ENCODE measurements at places on chromosomes 1 and 21.

DNA sequence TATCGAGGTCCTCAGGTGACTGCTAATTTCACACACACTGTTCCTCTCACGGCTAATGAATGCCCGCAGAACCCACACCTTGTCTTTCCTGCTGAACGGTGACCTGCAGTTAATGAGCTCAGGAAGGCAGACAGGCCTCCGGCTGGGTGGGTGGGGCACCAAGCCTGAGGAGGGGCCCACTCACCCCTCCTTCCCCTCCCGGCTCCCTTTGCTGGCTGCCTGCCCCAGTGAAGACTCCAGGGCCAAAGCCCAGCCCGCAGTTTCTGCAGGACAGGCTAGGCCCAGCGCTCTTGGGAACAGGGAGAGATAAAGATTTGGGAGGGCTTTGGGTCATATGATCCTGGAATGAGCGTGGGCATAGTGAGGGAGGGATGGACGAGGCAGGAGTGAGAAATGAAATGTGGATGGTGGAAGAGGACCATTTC lies 26.4 kb downstream of the FOXO6 start:
- DNase-seq: peak; percentile 73

DNA sequence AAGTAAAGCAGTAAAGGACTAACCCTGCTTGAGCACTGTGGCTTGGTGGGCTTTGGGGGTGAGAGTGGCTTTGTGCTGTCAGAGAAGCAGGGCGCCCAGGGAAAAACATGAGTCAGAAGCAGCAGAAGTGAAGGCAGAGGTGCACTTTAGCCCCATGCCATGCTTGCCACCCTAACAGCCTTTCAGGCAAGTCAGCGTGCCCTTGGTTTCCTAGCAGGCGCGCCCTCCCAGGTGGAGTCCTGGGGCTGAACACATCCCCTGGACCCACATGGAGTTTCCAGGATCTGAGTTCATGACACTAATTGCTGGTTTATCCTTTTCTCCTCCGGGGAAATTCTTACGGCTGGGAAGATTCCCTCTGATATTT lies 106.6 kb downstream of the TLR5 start:
- DNase-seq: no peak

GRCh38 chr1:212593821-212594251 lies 14.7 kb upstream of the ATF3 start:
- no peak for DNase-seq

DNA sequence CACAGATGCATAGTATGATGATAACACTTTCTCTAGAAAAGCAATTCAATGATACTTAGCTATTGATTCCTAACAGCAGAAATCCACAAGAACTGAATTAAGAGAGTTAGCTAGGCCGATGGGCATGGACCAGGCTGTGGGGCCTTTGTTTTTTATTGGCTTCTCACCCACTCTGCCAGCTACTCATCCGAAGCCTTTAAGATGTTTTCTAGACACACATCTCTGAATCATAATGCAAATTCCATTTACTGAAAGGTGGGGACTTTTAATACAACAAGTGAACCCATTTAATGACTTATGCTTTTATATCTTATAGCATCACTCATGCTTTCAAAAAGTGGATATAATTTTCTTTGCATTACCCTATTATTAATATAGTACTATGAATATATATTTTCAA lies 170.2 kb downstream of the RUNX1 start:
- DNase-seq: no peak

GRCh38 chr1:101069158-101069557 lies 43.6 kb upstream of the DPH5 start:
- DNase-seq: no peak

DNA sequence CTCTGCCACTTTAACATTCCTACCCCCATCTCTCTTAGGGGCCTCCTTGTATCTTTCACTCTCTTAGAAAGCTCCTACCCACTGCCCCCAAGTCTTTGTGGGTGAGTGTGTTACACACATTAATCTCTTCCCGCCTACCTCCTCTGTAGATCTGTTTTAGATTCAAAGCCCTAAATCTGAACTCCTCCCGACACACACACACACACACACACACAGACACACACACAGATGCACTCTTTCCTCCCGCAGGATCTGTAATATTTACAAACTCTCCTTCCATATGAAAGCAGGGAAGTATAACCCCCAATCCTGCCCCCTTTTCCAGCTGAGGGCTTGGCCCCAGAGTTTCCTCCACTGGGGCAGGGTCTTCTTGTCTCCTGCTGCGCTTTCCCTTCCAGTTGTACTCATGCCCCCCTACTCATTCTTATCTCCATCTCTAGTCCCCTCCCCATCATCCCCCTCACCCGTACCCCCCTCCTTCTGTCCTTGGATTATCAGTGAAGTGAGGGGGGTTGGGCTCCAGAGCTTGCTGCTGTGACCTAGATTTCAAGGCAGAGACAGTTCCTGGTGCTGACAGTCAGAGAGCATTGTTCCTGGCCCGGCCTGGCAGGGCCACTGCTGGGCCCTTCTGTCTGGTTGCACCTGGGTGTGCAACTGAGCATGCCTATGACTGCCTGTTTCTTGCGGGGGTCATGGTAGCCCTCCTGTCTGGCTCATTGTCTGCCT lies 4.3 kb downstream of the PEA15 start:
- DNase-seq: no peak

DNA sequence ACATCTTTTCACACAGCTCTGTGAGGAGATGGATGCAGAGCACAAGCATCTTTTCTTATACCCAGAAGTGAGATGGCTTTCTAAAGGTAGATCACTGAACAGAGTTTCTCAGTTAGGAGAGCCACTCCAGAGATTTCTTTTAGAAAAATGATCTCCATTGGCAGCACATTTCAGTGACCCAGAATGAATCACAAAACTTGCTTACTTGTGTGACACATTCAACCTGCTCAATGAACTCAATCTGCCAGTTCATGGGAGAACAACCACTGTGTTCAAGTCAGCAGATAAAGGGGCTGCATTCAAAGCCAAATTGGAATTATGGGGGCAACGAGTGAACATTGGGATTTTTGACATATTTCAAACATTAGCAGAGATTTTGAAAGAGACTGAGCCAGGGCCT lies 78.3 kb downstream of the UCHL5 start:
- no peak for DNase-seq

- no peak for DNase-seq
These were observed 1.6 kb upstream of the COLGALT2 start for GRCh38 chr1:184039126-184039525.

DNA sequence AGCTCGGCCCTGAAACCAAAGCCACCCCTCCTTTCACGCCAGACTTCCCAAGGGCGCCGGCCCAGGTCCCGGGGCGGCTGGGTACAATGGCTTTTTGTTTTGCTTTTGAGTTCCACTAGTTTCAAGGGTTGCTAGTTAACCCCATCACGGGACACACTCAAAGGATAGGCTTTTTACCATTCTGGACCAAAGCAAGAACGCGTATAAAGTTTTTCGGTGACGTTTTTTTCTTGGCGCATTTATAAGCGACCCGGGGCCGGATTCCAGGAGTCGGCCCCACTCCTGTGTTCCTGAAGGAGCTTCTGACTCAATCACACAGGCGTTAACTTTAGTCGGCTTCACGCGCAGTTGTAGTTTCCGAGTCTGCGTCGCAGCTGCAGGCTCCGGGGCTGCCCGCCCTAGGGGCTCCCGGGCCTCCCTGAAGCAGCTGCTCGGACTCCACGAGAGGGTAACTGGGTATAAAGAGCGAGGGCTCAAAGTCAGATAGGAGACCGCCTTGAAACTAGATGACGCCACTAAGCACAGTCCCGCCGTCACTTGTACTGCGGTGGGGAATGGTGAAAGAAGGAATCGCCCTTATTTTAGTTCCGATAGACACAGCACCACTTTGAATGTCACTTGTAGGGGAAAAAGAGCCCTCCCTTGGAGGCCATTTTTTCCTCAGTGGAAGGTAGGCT lies 707 bp upstream of the KLHL21 start:
- no peak for DNase-seq

DNA sequence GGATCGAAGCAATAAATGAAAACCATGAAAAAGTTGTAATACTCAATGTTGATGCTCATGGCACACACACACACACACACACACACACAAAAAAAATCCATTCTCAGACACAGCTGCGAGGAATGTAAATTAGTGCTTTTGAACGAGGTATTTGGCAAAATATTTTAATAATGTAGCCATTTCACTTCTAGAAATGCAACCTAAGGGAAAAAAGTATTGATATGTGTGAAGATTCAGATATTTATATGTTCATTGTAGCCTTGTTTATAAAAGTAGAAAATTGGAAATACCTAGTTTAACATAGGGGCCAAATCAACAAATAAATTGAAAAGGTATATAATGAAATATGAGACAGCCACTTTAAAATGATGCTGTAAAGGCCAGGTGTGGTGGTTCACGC lies 3.8 kb downstream of the PLEKHA6 start:
- no peak for DNase-seq

DNA sequence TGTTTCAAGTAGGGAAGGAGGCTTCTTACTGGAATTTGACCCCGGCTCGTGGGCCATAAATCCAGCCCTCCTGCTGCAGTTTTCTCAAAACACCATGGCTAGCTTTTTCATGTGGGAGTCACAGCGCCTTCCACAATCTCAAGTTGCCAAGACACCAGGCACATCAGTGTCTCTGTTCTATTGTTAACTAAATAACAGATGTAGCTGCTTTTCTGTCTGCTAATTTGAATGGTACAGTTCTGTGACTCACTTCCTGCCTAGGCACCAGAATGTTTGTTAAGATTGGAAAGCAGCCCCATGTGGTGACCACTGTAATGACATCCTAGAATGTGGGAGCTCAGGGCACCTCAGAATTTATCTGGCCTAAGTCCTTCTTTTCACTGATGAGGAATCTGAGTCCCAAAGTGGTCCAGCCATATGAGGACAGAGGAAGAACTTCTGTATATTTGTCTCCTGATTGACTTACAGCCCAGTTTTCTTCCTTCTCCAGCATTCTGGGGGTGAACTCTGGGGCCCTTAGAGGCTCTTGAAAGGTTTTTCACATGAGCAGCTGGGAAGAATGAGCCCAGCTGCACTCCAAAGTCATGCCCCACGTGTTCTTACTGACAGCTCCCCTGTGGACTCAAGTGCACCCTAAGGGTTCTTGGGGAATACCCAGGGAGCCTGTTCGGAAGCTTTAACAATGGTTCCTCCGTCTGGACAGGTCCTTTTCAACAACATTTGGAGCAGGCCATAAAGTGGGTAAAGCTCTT lies 27.5 kb downstream of the TRIM45 start:
- no peak for DNase-seq

DNA sequence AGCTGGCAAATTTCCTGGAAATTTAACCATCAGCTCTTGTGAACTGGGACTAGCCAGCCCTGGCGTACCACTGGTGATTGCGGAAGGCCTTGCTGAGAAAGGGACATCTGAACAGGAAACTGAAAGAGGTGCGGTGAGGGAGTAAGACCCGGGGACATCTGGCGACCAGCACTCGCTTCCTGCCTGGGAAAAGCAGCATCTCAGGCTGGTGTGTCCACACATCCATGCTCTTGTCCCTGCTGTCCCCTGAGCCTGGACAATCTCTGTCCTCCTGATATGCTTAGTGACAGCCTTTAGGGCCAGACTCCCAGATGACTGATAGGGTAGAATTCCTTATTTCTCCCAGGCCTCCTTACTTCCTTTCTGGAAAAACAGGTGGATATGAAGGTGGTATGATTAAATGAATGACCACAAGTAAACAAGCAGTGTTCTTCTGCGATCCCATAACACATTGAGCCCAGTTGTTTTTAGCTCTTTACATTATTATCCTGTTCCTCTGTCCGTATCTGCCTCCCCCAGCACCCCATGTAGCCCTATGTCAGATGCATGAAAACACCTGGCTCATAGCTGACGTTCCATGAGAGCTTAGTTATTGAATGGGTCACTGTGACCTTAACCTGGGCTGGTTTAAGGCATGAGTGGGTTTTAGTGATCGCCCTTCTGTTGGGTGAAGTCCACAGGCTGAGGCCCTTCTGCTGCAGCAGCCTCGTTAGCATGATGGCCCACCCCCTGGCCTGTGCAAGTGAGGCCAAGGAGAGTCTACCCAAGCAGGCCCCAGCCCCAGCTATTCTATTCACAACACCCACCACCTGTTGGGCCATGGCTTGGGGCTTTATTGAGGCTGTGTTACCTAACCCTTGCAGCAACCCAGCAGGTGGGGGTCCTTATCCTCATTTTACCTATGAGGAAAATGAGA lies 76.1 kb upstream of the GADD45A start:
- no peak for DNase-seq

DNA sequence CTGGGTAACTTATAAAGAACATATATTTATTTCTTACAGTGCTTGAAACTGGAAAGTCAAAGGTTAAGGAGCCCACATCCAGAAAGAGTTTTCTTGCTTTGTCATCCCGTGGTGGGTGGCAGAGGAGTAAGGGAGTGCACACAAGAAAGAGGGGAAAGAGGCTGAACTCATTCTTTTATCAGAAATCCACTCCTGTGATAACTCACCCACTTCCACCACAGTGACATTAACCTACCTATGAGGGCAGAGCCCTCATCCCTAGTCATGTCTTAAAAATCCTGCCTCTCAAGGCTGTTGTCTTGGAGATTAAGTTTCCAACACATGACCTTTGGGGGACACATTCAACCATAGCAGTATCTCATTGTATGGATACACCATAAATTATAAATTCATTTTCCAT lies 32.5 kb upstream of the RGS4 start:
- no peak for DNase-seq

DNA sequence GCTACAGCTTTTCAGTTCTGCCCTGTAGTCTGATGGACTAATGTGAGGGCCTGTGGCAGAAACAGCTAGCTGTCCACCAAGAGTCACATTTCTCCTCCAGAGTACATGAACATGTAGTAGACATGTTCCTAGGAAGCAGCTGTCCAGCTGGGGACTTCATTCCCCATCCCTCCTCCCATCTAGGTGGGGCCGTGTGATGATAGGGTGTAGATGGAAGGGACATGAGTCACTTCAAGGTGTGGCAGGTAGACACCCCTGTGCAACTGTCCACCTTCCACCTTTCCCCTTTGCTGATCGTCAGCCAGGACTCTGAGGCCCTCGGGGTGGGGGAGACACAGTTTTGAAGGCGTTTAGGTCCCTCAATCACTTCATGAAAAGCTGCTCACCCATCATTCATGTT lies 3.6 kb upstream of the RD3 start:
- DNase-seq: no peak

DNA sequence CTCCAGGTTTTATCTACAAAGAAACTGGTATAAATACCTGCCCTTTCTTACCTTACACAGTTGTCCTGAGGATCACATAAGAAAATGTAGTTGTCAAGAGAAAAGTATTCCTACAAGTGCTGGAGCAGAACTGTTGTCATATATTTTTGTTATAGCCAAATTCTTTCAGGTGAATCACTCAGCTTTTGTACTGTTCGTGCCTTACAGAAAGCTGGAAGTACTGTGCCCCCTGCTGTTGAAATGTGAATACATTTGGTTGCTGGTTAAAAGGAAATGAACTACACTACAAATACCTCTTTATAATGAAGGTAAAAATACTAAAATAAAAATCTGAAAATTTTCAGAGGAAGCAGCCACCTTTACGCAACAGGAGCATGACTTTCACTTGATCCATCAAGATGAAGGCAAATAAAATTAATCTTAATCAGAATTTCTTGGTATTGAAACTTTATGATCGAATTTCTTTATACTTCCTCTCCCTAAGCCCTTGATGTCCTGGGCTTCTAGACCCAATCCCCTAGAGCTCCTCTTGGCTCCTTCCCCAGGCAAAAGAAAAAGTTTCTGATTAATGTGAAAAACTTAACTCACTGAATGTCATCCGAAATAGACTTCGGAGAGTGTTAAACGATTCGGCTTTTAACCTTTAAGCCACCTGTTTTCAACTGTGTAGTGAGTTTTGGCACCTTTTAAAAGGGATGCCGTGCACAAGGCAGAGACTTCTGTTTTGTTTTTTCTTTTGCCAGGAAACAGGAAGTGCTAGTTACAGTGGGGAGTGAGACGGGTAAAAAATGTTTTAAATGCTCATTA lies 12.5 kb downstream of the CHML start:
- no peak for DNase-seq

GRCh38 chr1:39130325-39130724 lies 74.2 kb upstream of the MACF1 start:
- no peak for DNase-seq
